ENCODE measurements at places on chromosomes 1 and 21.

DNA sequence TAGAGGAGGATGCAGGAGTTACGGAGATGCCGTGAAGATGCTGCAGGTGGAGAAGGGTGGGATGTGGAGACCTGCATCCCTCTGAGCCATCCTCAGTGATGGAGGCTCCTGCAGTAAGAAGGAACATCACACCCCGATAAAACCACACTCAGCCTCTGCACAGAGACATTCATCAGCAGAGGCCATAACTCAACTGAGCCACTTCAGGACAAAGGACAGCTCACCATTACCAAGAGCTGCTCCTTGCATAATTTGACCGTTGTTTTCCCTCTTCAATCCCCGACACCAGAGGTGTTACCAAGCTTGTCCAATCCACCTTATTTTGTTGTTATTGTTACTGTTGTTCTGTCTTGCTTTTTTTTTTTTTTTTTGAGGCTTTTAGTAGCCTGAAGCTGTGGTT lies 543.9 kb downstream of the AJAP1 start:
- no peak for DNase-seq

GRCh38 chr1:200038981-200039848 lies 11.7 kb downstream of the NR5A2 start:
- DNase-seq: peak; percentile 48

GRCh38 chr1:67850611-67851075 lies 17.4 kb upstream of the GNG12 start:
- peak; percentile 74 for DNase-seq

GRCh38 chr1:159938905-159939677 lies 6.3 kb downstream of the IGSF9 start:
- no peak for DNase-seq

- DNase-seq: no peak
Measured at GRCh38 chr1:244792188-244792850, 43.1 kb upstream of the COX20 start.

DNA sequence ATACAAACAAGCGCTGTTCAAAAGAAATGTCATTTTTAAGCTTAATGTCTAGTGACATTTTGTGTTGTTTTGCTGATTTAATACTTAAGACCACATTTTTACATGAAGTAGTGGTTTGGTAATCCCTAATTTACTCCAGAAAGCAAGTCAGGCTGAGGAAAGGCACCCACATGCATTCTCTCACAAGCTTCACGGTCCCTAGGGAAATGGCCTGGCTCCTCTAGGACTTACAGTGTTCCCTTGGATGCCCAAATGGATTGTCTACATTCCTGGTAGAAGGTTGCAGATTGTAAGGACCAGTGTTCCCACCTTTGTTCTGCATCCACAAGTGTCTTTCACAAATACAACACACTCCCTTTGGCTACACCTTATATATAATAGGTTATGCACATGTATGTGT lies 9.5 kb downstream of the GPSM2 start:
- DNase-seq: no peak

GRCh38 chr1:117967477-117967876 lies 37.9 kb downstream of the WDR3 start:
- DNase-seq: no peak

- no peak for DNase-seq
Measured at GRCh38 chr1:45400049-45400448, 59.8 kb upstream of the MUTYH start.

GRCh38 chr1:215776336-215776735 lies 209.2 kb downstream of the KCTD3 start:
- DNase-seq: no peak

GRCh38 chr1:2605509-2606395 lies 19.2 kb downstream of the PRXL2B start:
- DNase-seq: peak; percentile 29

- DNase-seq: no peak
Measured at GRCh38 chr1:224057461-224058199, 56.3 kb upstream of the FBXO28 start.

- no peak for DNase-seq
Measured at GRCh38 chr1:56235909-56236510, 343.4 kb downstream of the PLPP3 start.

- DNase-seq: no peak
Measured at GRCh38 chr1:47508702-47509431, 71.0 kb downstream of the FOXD2 start.

- DNase-seq: no peak
Measured at GRCh38 chr1:8213136-8213535, 104.8 kb upstream of the SLC45A1 start.

- DNase-seq: no peak
Measured at GRCh38 chr1:224169718-224170270, 13.2 kb upstream of the DEGS1 start.

DNA sequence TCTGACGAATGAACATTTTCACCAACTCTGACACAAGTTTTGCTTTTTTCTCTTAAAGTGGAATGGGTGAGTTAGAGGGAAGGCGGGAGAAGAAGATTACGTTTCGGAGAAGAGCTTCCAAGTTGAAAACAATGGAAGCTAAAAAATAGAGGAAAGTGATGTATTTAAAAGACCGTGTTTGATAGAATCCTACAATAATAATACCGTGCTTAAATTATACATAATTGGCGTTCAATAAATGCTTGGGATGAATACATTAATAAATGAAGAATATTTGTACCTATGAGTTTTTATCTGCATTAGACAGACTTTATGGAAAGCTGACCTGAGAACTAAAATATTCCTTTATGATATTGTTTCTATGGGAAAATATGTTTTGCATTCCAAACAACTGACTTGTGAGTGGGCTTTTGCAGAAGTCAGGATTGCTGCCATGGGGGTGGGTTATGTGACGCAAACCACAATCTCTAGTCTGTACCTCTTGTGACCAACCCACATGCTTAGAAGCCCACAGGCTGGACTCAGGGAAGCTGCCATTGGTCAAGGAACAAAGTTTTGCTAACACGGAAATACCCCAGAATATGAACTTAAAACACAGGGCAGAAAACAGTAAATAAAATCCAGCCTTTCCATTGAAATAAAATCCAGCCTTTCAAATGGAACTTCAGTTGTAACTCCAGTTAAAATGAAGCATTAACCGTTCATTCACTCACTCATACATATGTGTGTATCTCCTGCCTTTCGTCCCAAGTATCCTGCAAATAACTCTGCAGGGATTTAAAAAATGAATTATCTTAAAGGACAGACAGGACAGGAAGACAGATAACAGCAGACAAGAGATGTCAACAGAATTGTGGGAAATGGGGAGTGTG lies 21.3 kb upstream of the ATF3 start:
- no peak for DNase-seq

- no peak for DNase-seq
Measured at GRCh38 chr1:107767156-107767582, 197.8 kb downstream of the VAV3 start.

GRCh38 chr21:41643246-41643966 lies 123.4 kb downstream of the RIPK4 start:
- DNase-seq: no peak

- DNase-seq: no peak
Measured at GRCh38 chr1:196669051-196669450, 17.2 kb downstream of the CFH start.

- no peak for DNase-seq
Measured at GRCh38 chr1:178726545-178726944, 1.5 kb downstream of the RALGPS2 start.

- DNase-seq: no peak
Measured at GRCh38 chr1:216765346-216766300, 42.4 kb upstream of the ESRRG start.

DNA sequence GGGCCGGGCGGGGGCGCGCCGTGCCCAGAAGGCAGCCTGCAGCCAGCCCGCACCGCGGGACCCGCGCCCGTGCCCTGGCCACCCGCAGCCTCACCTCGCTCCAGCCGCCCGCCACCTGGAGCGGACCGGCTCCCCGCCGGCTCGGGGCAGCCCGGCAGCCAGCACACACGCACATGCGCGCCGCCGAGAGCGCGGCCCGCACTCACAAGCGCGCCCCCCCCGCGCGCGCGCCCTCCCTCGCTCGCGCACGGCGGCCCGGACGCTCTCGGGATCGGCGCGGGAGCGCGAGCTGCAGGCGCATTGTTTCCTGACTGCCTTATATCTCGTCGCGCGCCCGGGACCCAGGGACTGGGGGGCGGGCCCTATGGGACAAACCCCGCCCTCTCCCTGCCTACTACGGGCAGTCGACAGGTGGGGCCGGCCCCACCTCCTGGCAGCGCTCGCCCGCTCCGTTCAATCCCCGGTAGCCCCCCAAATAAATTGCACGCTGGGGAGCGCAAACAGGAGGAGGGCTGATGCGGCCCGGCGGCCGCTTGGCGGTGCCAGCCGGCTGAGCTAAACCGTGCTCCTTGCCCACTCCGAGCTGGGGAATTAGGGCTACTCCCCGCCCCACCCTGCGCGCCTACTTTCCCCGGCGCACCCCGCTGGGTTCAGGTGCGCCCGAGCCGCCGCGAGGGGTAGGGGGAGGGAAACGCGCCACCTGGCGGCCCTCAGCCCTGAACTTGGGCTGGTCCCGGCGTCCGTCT lies at the start of gene MYCL:
TSS of gene MYCL (minus strand) at position 204 of the 746 bp plus-strand sequence. CDS start 483 bp downstream, outside the sequence.
- DNase-seq: peak; percentile 84

Measured in left ventricle myocardium superior (tissue), 1 donor.